ENCODE measurements at places on chromosomes 7 and 10.

DNA sequence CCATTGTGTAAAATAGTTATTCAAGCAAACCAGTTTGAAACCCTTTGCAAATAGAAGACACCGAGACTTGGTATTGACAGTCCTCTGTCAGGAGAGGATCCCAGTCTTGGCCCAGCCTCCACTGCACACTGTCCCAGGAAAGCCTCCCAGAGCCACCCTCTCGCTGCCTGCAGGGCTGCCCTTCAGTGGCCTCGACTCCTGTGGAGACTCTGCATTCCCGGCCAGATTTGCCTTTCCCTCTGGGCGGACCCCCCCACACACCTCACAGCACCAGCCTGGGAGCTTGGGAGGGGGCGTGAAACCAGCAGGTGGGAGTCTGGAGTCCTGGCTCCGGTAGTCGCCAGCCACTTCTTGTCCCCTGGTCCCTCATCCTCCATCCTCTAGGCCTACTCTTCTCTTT lies 48.7 kb downstream of the GRK5 start:
- no peak for DNase-seq

GRCh38 chr7:4406288-4407058 lies 275.6 kb upstream of the FOXK1 start:
- no peak for DNase-seq

GRCh38 chr7:2099048-2099957 lies 133.4 kb downstream of the MAD1L1 start:
- DNase-seq = peak; percentile 52

DNA sequence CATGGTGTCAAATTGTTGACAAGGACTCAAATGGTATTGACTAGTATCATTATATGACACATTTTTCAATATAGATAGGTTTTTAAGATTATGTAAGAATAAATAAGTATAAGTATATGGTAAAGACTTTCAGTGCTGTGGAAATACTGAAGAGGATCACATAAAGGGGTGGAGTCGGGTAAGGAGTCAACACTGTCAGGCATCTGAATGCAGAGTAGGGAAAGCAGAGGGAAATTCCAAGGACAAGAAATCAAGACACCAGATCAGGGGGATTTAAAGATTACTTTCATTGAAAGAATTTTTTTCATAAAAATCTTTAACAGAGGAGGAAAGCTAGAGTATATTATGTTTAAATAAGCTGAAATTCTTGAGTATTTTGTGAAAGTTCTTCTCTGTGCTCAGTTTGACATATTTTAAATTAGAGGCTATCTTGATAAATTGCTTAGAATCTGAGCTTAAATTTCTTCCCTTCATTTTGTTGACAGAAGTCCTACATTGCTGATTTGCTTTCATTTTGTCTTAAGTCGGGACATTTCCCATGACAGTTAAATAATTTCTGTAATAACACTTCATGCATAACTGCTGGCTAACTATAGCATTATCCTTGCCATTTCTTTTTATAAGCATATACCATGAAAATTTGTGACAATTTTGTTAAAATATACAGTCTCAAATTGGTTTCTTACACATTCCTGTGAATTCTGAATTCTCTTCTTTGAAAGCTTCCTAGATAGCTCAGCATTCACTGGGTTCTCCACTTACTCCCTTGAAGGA lies 244.3 kb downstream of the PRKG1 start:
- DNase-seq = no peak

DNA sequence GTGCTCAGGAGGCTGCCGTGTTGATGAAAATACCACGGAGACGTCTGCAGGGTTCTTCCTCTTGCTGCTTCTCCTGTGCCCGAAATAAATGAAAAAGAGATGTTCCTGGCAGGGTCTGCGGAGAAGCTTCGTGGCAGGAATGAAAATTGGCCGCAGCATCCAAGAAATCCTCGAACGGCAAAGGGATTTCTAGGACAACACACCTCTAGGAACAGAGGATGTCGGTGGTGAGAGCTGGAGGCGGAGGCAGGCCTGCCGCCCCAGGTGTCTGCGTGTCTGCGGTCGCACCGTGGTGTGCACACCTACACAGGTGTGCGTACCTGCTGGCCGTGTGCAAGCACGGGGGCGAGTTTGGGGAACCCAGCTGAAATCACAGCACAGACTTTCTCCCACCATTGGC lies 43.4 kb downstream of the TMEM130 start:
- DNase-seq = no peak

GRCh38 chr7:44976746-44977196 lies 2.0 kb downstream of the MYO1G start:
- no peak for DNase-seq

DNA sequence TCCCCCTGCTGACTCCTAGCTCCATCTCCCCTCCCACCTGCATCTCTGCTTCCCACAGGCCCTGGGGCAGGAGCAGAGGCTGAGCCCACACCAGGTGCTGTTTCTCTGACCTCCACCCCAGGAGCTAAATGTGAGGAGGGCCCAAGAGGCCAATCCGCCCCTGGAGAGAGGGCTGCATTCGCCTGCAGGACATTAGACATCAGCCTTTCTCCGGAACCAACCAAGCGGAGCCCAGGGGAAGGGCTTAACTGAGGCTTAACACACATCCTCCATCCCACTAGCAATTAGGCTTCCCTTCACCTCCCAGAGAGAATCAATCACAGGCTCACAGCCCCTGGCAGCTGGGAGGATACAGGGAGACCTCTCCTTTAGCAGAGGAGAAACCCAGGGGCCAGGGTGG lies 50.5 kb downstream of the SH3PXD2A start:
- DNase-seq = no peak

DNA sequence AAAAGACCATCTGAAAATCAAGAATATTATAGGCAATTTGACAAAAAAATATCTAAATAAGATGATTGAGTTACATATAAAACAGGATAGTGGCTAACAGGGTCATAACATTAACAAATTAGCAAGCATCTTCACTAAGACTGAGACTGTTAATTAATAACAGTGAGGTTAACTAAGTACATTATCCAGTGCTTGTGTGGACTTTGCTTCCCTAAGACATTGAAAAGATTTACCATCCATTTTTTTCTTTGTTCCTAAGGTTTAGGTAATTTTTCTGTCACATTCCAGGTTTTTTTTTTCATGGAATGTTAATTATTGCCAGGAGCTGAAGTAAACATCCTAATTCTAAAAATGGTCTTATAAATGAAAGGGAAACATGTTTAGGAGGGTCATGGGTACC lies 227.6 kb downstream of the ANKRD7 start:
- no peak for DNase-seq

DNA sequence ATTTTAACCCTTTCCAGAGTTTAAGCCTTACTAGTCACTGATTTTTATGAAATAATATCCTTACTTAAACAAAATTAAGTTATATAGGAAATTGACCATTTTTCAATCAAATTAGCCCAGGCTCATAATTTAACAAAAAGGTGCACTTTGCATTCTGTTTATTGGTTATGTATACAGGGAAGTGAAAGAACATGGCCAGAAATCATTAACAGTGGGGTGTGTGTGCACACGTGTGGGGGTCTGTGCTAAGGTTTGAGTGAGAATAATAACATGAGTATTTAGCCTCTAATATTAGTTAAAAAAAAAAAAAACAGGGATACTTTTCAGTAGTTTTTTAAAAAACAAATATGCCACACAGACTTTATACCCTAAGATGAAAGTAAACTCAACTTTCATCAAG lies 510.5 kb upstream of the PFKP start:
- DNase-seq = no peak

GRCh38 chr10:126841341-126841895 lies 63.8 kb upstream of the DOCK1 start:
- DNase-seq = no peak

- DNase-seq = no peak
Observed at GRCh38 chr7:40493609-40494051, 358.8 kb downstream of the SUGCT start.

GRCh38 chr10:98528166-98528804 lies 81.5 kb upstream of the HPS1 start:
- no peak for DNase-seq

GRCh38 chr10:53256623-53257022 lies 484.0 kb upstream of the MBL2 start:
- no peak for DNase-seq

DNA sequence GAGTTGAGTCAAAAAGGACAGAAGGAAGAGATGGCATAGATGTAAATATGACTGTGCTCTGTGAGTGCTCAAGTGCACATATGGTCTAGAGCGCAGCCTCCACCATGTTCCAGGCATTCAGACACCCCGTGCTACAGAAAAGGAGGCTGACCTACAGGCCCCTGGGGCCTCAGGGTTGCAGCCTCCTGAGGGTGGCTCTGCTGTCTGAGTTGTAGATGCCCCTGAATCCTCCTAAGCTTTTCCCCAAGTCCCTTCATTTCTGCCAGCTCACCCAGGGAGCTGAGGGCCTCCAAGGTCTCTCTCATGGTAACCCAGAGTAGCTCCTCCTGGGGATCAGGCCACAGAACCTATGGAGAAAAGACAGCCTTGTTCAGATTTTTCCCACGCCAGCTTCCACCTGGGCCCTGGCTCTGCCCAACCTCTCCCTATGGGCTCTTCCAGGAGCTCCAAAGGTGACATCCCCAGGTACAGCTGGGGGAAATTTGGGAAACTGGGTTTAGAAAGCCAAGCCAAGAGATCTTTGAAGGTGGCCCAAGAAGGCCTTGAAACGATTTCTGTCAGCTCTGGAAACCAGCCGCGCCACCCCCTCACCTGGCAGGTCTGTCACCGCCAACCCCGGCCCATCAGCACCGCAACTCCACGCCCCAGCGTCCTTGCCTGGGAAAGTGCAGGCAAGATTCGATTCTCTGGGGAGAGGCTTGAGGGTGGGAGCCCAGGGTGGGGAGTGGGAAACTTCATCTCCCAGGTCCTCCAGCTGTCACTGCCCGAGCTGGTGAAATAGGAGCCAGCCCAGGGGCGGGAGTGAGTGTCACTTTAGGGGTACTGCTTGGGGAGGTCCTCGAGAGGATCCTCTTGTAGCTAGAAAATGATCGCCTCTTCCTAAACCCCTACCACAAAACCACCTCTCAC lies 2.4 kb downstream of the ZNF467 start:
- no peak for DNase-seq

DNA sequence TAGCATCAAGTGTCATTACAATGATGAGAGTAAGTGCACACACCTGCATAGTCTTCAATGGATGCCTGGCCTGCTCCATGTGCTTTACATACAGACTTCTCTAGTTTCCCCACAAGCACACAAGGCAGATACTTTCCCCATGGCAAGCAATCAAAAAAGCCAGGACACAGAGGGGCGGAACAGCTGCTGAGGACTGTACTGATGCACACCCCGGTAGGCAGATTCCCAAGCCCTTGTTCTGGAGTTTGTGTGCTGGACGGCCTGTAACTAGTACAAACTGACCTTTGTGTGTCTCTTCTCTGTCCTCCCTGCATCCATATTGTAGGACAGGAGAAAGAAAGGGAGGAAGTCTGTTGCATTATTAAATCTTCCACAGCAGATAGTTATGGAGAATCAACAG lies 25.8 kb downstream of the UBE2D4 start:
- DNase-seq = no peak

- no peak for DNase-seq
Observed at GRCh38 chr7:111517549-111517951, 44.7 kb downstream of the IMMP2L start.

DNA sequence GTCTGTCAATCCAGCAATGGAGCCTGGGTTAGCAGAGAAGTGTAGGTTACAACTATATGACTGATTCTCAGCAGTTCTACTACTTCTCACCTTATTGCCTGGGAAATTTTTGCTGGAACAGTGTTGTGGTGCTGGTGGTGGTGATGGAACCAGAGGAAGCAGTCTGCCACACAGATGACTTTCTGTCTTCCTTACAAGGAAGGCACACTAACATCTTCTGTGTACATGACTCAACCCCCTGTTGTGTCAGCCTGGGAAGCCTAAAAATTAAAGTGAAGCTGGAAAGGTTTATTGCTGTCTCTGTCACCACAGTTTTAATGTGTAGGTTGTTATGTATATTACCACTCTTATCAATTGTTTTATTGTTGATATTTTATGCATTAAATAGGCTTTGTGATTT lies 40.3 kb downstream of the ANKRD7 start:
- DNase-seq = no peak

- peak; percentile 40 for DNase-seq
Observed at GRCh38 chr10:12051241-12051640, 8.6 kb upstream of the UPF2 start.

- DNase-seq = no peak
Observed at GRCh38 chr7:123208793-123209192, 9.0 kb upstream of the SLC13A1 start.

DNA sequence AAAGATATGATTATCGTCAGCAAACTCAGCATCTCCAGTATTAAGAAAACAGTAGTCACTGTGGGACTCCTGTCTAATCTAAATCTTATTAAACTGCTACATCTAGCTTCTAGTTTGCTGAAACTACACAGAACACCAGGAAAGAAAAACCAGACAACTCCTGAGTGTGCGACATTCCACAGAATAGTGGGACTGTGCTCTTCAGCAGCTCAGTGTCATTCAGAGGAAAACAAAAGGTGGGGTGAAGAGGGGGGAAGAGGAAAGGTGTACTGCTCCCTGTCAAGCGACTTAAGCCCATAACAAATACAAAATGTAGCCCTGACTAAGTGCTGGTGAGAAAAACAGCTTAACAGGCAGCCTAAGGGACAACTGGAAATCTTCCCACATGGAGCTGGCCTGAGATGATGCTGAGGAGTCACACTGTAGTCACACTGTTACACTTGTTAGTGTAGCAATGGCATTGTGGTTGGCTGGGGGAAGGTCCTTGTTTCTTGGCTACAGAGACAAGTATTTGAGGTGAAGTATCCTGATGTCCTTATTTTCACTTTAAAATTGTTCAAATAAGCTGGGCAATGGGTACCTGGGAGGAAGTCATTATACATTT lies 135.5 kb downstream of the USP6NL start:
- peak; percentile 14 for DNase-seq

GRCh38 chr10:11138314-11139033 lies 120.8 kb downstream of the CELF2 start:
- DNase-seq = no peak

DNA sequence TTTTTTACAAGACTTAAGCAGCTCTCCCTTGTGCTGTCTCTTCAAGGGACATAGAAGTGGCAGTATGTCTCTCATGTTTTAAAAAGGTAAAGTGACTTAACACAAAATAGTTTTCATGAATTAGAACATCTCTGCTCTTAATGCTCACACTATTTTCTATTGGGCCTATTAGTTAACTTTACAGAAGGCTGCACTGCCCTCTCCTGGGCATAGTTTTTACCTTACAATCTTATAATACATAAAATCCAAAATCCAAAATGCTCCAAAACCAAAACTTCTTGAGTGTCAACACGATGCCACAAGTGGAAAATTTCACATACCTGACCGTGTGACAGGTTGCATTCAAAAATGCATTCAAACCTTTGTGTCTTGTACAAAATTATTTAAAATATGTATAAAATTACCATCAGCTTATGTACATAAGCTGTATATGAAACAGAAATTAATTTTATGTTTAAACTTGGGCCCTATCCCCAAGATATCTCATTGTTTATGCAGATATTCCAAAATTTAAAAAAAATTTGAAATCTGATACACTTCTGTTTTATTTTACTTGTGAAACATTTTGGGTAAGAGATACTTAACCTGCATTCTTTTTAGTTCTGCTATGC lies 25.8 kb downstream of the TES start:
- DNase-seq = peak; percentile 75

Data from suppressor macrophage (primary cell).